ENCODE measurements at places on chromosomes 1 and 21. TPM values are rescaled to one million over a fixed set of nuclear protein-coding genes. Genes with fewer than 3 reads are reported as not detected.
A peak's percentile ranks its signal among the peaks of the same experiment; 100 is the strongest.

DNA sequence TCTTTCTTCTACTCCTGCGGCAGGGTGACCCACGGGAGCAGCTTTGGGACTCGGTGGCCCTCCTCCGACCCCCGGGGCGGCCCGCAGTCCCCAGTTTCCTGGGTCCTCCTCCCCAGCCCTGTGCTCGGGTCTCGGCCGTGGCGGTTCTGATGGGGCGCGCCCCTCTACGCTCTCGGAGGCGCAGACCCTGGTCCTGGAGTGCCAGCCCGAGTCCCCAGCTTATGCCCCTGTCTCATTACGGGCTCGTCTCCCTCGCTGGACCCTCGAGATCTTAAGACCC lies 430 bp downstream of the BTG2 start:
- no peak for DNase-seq

DNA sequence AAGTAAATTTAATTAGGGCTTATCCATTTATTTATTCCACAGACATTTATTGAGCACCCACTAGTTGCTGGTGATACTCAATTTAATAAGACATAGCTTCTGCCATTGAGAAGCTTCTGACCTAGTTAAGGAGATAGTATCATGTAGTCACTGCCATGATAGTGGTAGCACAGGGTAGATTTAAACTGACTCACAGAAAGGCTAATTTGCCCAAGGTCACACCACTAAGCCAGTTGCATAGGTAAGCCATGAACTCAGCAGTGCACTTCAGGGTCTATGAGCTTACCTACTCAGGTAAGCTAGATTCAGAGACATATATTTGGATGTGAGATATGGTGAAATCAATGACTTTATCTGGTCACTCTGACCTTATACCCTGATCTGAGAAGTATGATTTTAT lies 168.4 kb downstream of the TNFSF18 start:
- DNase-seq: no peak

DNA sequence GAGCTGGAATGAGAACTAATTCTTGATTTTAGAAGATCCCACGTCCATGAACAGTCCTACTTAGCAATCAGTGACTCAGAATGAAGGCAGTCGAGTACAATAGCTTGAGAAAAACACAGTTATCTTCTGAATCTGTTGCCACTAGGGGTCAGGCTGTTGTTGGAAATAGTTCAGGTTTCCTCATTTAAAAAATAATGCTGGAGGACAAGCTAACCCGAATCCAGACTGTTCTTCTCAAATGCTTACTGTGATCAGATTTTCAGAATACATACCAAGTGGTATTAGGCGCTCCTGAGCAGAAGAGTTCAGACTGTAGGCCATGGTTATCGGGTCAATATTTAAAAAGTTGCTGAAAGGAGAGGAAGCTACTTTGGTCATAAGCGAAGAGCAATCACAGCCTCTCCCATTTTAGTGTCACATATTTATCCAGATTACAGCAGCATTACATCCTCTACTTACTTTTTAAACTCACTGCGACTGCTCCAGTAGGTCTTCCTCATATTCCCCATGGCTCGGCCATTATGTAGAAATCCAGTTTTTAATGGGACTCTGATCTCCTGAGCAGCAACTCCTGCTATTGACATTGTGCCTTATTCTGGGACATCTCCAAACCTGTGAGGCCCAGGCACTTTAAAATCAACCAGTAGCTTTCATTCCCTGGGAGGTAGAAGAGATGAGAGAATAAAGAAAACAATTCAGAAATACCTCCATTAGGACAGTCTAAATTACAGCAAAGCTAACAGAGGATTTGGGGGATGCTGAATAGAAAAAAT lies 10.9 kb downstream of the ERRFI1 start:
- DNase-seq: peak; percentile 15

GRCh38 chr1:184499616-184500015 lies 112.8 kb downstream of the C1orf21 start:
- no peak for DNase-seq

Gene CRP
- total RNA-seq: 0.18 TPM

Gene STUM
- not detected for total RNA-seq

DNA sequence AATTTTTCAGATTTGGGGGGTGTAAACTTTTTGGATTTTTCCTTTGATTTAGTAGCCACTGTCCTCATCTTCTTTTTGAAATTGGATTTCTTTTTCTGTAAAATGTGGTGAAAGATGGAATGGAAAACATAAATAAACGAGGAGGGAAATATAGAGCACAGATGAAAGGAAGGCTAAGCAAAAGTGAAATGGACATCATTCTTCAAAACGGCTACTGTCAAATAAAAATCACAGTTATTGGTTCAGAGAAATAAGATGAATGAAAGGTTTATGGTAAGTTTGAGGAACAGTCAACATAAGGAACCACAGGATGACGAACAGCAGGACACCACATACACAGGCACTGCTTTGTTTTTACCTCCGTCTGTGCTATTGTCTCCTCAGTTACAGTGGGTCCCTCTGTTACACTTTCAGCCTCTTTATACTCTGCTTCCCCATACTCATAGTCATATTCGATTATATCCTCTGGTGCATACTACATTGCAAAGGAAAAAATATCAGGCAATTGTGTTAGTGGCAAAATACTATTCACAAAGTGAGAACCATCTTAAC lies 82.4 kb downstream of the COL11A1 start:
- no peak for DNase-seq

GRCh38 chr1:234865171-234866006 lies 255.4 kb upstream of the IRF2BP2 start:
- DNase-seq: no peak

GRCh38 chr1:43267291-43267805 lies 2.4 kb upstream of the TMEM125 start:
- DNase-seq: no peak

- no peak for DNase-seq
These were observed 5.5 kb upstream of the CD244 start for GRCh38 chr1:160868141-160868540.

- DNase-seq: no peak
These were observed 85.9 kb downstream of the MRPL37 start for GRCh38 chr1:54285815-54286345.

DNA sequence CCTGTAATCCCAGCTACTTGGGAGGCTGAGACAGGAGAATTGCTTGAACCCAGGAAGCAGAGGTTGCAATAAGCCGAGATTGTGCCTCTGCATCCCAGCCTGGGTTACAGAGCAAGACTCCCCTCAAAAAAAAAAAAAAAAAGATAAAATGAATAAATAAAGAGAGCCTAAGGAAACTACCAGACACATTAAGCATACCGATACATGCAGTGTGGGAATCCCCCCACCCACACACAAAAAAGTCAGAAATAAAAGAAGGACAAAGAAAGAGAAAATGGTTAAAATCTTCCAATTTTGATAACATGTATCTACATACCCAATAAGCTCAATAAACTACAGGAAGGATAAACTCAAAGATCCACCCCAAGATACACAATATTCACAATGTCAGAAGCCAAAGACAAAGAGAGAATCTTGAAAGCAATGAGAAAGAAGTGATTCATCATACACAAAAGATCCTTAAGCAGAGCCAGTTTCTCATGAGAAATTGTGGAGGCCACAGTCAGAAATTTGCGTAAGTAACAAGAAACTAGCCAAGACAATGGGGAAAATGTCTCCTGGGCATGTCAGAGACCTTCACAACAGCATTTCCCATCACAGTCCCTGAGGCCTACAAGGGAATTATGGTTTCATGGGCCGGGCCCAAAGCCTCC lies 1197.0 kb downstream of the AMY1C start:
- no peak for DNase-seq

DNA sequence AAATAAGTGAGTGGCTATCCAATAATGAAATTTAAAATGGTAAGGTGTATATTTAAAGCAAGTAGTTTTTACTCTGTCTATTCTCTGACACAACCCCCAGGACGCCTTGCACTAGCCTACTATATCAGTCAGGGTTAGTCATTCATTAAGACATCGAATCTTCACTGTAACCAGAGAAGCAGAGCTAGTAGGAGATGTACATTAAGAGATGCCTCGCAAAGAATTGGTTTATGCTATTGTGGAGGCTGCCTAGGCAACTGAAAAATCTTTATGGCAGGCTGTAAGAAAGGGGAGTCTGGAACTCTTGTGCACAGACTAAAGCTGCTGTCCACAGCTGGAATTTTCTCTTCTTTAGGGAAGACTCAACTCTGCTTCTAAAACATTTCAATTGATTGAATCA lies 28.8 kb downstream of the NTNG1 start:
- DNase-seq: no peak

- DNase-seq: no peak
These were observed 135.2 kb downstream of the SLC44A5 start for GRCh38 chr1:75475696-75476095.

GRCh38 chr1:151833172-151833900 lies 1.7 kb upstream of the RORC start:
- DNase-seq: no peak

Gene MAP3K7CL
- total RNA-seq: 1.4 TPM

DNA sequence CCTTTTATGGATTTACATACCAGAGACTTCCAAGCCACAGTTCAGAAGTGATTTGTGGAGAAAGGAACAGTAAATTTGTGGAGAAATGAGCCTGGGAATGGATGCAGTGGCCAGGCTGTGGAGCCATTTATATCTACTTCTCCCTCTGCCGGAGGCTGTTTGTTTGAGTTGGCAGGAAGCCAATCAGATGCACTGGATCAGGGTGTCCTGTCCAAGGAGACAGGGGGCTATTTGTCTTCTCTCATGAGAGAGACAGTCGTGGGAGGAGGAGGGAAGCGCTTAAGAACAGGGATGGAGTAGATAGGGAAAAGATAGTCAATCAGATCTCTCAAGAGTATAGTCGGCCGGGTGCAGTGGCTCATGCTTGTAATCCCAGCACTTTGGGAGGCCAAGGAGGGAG lies 2.8 kb upstream of the HAPLN2 start:
- no peak for DNase-seq

- no peak for DNase-seq
These were observed 201.2 kb upstream of the ADAMTS5 start for GRCh38 chr21:27168084-27168483.

DNA sequence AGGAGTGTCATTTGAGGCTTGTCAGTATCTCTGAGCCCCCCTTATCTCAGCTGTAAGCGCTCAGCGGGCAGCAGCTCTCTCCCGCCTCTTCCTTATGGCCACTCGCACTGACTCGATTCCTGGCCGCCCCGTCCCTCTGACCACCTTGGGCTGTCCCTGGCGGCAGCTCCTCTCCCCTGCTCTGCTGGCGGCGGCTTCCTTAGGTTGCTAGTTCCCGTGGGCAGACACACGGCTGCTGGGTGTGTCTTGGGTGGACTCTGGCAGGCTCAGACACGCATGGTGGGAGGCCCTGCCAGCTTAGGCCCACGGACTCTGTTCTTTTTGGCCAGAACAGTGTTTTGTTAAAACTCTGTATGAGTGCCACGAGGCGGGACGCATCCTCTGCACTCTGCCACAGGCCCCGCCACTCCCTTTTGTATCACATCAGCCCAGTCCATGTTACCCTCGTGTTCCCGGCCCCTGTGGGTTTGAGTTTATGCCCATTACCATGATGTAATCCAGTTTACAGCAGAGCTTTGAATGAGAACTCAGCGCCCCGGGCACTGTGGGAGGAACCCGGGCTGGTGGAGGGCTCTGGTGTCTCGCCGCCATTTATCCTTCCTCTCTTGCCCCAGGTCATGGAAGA lies 45.9 kb downstream of the COQ8A start:
- DNase-seq: no peak

GRCh38 chr1:187641015-187641414 lies 812.3 kb downstream of the PLA2G4A start:
- DNase-seq: no peak

DNA sequence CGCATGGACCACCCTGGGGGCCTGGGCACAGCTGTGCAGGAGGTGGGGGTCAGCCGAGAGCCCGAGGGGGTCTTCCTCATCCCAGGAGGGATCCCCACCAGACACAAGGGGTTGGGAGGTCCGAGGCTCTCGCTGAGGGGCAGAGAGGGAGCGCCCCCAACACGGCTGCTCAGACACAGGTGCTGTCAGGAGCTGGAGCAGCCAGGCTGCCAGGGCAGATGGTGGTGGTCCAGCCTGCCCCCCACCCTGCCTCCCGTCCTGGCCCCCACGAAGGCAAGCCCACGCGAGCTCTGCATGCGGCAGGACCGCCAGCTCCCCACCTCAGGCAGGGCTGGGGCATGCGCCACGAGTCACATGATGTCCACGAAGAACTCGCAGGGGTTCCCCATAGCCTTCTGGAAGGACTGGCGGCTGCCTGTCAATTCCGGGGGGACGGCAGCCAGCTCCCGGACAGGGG lies 4.7 kb downstream of the TAS1R3 start:
- no peak for DNase-seq

GRCh38 chr1:158285756-158286241 lies 3.9 kb upstream of the CD1C start:
- DNase-seq: no peak

DNA sequence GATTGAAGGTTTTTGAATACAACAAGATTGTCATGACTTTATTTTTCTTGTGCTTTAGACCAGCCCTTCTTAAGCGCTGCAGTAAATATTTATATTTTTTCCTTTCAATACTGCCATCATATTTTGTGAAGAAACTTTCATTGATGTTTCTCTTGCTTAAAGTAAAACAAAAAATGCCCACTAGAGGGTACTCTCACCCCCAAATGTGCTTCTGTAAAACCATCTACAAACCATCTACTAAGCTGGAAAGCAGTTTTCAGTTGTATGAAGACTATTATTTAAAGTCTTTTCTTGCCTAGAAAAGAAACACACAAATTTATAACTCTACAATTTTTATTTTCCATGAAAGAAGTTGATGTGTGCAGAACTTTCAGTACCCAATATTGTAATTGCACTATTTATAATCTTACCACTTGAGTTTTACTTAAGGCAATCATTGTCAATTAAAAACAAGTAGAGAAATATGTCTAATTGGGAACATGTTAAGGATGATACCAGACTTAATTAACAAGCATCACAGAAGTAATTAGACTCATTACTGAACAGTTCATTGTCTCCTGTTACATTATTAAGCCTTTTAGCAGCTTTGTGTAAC lies 10.7 kb downstream of the LEPR start:
- no peak for DNase-seq

Gene C21orf91
- 34.7 TPM for total RNA-seq
